Kidney (tissue), 22 donors: ENCODE measurements at places on chromosomes 3 and 15. TPM values are rescaled to one million over a fixed set of nuclear protein-coding genes. Genes with fewer than 3 reads are reported as not detected.

The CCDC13 gene
- 5.3 TPM for total RNA-seq

The SKOR1 gene
- 0.57 TPM for total RNA-seq

- no peak for DNase-seq
Measured at GRCh38 chr3:50163572-50164455, 8.7 kb downstream of the SEMA3F start.

GRCh38 chr15:29859973-29860715, 37.9 kb upstream of the TJP1 start:
- DNase-seq = no peak

DNA sequence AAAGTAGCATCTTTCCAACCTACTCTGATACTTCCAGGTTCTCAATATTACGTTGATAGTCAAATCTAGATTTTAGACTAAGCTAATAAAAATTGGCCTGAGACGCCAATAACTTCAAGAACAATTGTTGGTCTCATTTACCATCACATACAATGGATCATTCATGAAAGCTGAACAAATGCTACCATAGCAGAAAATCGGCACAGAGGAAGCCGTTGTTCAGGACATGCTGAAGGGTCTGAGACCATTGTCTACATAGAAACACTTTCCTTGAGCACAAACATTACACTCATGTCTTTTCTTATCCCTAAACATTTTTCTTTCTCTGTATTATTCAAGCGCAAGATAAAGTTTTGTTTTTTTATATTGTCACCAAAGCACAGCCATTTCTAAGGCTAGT, 37.2 kb upstream of the FHIT start:
- DNase-seq = no peak

DNA sequence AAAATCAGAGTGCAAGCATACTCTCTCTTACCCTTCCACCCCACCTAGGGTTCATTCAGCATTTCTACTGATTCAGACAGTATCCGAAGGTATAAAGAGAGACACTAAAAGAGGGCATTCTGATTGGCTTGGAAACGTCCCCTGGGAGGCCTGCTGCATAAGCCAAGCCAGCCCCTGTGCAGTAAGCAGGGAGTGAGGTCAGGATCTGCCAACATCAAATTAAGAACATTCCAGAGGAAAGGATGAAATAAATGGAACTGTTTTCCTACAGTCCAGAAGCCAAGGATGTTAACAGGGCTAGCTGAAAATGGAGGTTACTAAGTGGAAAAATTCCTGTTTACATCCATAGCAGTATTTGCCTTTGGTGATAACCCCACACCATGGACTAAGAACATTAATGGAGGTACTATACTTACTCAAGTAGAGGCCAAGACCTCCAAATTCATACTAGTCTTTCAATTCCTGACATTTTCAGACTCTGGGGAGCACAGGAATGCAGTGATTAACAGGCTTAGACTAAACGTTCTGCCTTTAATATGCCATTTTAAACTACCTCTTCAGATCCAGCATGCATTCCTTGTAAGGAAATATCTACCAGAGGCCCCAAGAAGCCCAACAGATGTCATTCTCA, 34.5 kb downstream of the NPTN start:
- peak; percentile 52 for DNase-seq

GRCh38 chr3:109685084-109686079, 348.0 kb upstream of the DPPA4 start:
- no peak for DNase-seq

The MESP2 gene
- 0.47 TPM for total RNA-seq

DNA sequence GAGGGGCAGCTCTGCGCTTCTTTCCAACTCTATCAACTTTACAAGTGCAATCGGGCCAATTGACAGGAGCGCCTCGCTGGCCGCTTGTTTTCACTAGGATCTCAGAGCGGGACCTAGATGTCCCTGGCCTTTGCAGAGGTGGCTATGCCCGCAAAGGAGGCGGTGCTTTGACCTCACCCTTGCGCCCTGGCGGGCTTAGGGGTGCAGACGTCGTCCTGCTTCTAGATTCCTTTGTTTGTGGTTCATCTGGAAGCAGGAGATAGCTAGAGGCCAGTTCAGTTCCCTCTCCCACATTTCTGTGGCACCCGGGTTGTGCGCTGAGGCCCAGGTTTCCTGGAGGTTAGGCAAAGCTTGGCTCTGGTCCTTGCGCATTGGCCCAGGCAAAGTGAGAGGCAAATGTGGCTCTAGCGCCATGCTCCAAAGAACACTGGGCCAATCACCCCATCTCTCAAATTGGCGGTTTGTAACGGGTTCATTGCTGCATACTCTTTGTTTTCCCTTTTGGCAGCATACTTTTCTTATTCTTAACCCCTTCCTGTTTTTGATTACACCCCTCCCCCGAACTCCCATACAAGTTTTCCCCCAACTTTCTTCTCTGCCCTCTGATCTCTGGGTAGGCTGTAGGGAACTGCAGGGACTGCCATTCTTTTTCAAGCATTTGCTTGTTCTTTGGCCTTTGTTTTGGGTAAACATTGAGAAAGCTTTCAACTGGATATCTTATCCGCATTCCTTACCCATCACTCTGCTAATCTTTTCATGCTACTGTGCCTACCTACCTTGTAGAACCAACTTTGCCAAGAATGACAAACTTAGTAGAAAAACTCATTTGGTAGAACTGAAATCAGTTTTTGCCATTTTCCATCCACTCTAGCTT, 1.4 kb downstream of the PPM1L start:
- peak; percentile 47 for DNase-seq

DNA sequence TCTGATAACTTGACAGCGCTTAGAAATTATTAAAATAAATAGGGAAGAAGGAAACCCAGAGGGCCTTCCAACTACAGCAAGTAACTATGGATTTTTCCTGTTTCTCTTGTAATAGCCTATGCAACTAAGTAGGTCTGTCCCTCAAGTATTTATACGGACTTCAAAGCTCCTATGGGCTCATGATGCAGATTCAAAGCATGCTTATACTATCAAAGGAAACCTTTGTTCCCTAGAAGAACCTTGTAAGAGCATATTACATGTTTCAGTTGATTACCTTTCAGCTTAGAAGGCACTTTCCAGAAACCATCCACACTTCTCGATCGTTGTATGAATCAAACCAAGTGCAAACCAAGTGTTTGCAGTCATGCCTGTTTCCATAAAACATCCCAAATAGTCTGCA, 158.8 kb downstream of the ALCAM start:
- DNase-seq = no peak

DNA sequence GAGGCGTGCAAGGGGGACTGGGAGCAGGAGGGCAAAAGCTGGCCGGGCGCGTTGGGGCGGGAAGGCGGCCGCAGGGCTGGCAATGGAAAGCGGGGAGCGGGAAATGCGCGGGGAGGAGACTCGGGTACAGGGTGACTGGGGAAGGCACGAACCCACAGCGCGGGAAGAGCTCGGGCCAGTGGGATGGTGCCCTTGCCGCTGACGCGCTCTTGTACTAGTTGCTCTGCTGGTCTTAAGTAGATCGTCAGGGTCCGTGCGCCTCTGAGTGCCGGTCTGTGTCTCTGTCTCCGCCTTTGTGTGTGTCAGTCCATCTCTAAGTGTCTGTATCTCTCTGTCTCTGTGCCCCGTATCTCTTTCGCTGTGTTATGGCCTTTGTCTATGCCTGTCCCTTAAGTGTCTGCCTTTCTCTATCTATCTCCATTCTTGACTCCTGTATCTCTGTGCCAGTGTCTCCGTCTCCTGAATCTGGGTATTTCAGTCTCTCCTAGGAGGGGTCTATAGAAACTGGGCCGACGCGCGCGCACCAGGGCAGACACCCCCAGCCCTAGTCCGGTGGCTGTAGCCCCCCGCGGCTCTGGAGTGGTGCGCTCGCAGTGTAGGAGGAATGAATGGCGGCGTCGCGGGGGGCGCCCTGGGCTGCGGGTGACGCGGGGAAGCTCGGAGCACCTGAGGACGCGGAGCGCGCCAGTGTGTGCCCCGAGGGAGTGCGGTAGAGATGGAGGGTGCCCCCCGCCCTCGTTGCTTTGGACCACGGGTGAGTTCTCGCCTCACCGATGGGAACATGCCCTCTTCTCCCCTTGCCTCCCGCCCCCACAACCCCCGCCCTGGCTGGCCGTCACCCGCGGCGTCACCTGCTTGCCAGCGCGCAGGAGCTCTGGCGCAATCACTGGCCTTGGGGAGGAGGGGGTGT, 756 bp upstream of the CAMK2N2 start:
- no peak for DNase-seq

GRCh38 chr15:71387810-71388209, 272.5 kb downstream of the THSD4 start:
- peak; percentile 69 for DNase-seq

GRCh38 chr15:88814393-88814792, 11.2 kb downstream of the ACAN start:
- no peak for DNase-seq

DNA sequence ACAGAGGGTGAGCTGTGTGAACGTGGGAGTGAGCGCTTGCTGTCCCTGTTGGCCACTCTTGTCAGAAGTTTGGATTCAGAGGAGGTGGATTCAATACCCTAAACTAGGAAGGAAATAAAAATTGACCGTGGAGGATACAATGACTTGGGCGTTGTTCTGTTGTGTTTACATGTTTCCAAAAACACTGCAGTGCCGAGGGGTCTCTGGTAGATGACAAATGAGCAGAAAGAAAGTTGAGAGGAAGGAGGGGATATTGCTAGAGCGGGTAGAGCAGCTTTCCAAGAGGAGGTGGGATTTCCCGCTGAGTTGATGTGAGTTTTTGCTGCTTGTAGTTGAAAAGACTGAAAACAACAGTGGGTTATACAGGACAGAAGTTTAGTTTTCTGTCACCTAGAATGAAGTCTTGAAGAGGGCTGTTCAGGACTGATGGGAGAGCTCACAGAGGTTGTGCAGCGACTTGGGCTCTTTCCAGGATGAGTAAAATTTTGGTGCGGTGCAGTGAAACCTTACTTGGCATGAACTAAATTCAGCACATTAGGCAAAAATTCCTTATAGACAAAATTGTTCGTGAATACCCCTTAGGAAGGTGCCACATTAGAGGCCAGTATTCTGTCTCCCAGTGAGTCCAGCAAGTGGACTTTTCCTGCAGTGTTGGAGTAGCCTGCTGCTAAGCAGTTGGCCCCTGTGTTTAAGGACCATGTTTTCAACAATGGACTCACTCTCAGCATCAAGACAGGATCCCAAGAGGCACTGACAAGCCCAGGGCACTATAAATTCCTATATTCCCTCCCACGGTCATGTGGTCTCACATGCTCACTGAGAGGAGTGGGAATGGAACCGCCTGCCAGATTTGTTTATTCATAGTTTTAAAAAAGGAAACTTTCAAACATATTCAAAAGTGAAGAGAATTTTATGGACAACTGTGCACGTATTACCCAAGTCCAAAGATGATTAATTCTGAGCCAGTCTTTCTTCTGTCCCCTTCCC, 435.0 kb upstream of the C2CD4B start:
- no peak for DNase-seq

The LEO1 gene
- 14.5 TPM for total RNA-seq

- DNase-seq = no peak
Measured at GRCh38 chr15:48893311-48893710, 15.4 kb downstream of the EID1 start.

- no peak for DNase-seq
Measured at GRCh38 chr15:45637552-45638033, 2.8 kb downstream of the SQOR start.

DNA sequence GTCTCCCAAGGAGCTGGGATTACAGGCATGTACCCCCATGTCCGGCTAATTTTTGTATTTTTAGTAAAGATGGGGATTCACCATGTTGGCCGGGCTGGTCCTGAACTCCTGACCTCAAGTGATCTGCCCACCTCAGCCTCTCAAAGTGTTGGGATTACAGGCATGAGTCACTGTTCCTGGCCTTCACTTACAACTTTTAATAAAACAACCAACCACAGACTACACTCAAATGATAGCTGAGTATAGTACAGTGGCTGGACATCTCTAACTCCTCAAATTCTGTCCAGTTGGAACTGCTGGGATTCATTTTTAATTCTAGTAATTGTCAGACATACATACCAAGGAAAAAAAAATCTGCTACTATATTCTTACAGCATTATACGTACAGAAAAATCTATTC, 71.0 kb downstream of the PBRM1 start:
- no peak for DNase-seq

The XRN1 gene
- 45.6 TPM for total RNA-seq

DNA sequence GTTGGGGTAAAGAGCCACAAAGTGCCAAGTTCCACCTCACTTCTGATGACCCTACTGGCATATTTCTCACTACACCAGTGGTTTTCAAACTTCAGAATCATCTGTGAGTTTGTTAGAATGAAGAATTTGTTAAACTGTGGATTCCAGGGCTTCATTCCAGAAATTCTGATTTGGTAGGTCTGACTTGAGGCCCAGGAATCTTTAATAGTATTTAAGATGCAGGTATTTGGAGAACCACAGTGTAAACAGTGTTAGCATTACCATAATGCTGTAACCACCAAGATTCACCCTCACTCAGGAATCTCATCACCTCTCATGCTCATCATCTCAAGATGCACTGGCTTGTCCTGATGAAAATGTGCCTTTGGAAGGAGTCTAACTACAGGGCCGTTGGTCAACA, 6.0 kb downstream of the KCNMB3 start:
- DNase-seq = no peak

The SPATA12 gene
- total RNA-seq = not detected

The GOLGA8G gene
- not detected for total RNA-seq

The REC114 gene
- total RNA-seq = not detected

DNA sequence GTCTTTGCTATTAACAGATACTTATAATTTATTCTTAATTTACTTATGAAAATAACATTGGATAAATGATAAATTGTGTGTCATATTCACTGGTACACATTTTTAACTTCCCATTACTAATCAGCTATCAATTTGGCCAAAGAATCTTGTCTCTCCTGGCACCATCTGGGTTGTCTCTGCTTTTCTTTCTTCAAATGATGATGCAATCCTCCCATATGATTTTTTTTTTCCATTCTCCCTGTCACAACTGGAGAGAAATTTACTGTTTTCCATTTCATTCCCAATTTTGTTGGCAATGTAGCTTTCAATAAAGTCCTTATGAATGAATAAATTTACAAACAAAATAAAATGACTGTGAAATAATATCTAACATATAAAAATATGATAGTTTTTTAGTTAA, 743.7 kb upstream of the EPHA6 start:
- no peak for DNase-seq

GRCh38 chr15:44584162-44584749, 47.3 kb downstream of the EIF3J start:
- no peak for DNase-seq
